GM13976 (cell line): ENCODE measurements at places on chromosomes 7 and 10.
A peak's percentile ranks its signal among the peaks of the same experiment; 100 is the strongest.

GRCh38 chr7:50397971-50398324 is 52.2 kb downstream of the FIGNL1 start:
- DNase-seq = no peak

DNA sequence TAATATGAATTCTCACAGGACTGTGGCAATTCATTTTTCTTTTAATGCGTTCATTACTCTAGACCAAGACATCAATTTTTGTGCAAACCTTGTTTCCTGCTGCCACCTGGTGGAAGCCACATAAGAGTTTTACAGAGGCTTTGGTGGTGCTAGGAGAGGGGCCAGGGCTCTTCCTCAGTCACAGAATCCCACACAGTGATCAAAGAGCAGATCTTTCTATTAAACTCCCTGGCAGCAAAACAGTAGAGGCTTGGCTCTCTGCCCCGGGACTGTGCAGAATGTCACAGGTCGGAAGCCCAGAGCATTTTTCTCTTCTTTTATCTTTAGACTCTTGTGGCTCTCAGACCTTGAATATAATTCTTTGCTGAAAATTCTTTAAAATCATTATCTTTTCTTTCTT is 506.4 kb upstream of the C7orf33 start:
- DNase-seq = no peak

GRCh38 chr7:50347693-50348092 is 43.2 kb downstream of the IKZF1 start:
- DNase-seq = no peak

DNA sequence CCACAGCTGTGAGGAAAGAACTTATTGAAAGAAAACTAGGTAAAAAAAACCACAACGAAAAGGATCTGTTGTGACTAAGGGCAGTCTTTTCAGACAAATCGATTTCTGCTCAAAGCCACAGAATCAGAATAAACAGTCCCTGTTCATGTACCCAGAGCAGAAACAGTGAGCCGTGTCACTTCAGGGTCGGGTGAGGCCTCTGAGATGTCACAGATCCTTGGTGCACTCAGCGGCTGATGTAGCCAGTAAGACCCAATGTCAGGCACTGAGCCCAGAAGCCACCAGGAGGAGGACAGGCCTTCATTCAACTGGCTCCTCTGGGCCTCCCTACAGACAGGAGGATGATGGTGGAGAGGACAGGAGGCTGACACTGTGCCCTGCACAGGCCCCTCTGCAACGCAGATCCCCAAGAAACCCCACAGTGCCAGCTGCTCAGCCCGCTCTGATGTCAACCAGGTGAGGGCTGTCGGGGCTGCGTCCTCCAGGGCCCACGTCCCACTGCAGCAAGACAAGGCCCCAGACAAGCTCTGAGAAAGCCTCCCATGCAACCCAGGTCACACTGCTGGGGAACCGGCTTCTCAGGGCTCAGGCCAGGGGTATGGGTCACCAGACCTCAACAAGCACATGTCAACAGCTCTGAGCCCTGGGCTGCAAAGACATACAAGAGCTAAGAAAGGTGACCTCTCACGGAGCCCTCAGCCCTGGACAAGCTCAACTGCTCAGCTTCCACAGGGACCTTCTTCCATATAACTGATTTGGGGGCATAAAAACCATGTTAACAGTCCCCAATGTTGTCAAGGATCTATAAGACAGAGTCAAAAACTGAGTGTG is 190.6 kb downstream of the PARD3 start:
- no peak for DNase-seq

DNA sequence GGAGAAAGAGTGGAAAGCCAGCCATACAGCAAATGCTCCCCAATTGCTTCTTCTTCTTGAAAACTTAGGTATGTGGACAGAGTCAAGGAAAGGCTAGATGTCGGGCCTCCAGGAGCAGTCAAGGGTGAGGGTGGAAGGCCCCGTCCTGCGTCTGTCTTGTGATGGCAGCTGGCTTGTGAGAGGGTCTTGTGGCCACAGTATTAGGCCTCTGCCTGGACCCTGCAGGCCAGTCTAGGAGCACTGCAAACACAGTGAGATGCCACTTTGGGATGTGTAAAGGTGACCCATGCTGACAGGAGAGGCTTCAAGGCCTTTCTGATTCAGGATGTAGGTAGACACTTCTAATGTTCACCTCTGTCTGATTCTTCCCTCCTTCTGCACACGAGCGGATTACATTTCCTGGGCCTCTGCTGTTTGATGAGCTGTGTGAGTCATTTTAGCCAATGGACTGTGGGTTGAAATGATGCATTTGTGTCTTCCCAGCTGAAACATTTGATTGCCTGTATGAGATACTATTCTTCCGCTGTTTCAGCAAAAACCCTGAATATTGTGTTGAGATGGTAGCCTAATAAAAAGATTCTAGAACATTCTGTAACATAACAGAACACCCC is 135.4 kb downstream of the EMX2 start:
- no peak for DNase-seq

GRCh38 chr7:130699686-130700085 is 13.3 kb upstream of the TSGA13 start:
- no peak for DNase-seq

DNA sequence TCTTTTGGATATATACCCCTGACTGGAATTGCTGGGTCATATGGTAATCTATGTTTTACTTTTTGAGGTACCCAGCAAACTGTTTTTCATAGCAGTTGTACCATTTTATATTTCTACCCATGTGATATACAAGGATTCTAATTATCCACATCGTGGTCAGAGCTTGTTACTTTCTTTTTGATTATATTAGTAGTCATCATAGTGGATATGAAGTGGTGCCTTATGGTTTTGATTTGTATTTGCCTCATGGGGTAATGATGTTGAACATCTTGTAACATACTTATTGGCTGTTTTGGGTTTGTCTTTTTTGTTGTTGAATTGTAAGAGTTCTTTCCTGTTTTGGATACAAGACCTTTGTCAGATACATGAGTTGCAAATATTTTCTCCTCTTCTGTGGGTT is 51.7 kb downstream of the MAPK8 start:
- no peak for DNase-seq

GRCh38 chr10:75548356-75548755 is 116.9 kb downstream of the LRMDA start:
- no peak for DNase-seq

GRCh38 chr7:84138411-84138810 is 56.2 kb downstream of the SEMA3A start:
- DNase-seq = no peak

DNA sequence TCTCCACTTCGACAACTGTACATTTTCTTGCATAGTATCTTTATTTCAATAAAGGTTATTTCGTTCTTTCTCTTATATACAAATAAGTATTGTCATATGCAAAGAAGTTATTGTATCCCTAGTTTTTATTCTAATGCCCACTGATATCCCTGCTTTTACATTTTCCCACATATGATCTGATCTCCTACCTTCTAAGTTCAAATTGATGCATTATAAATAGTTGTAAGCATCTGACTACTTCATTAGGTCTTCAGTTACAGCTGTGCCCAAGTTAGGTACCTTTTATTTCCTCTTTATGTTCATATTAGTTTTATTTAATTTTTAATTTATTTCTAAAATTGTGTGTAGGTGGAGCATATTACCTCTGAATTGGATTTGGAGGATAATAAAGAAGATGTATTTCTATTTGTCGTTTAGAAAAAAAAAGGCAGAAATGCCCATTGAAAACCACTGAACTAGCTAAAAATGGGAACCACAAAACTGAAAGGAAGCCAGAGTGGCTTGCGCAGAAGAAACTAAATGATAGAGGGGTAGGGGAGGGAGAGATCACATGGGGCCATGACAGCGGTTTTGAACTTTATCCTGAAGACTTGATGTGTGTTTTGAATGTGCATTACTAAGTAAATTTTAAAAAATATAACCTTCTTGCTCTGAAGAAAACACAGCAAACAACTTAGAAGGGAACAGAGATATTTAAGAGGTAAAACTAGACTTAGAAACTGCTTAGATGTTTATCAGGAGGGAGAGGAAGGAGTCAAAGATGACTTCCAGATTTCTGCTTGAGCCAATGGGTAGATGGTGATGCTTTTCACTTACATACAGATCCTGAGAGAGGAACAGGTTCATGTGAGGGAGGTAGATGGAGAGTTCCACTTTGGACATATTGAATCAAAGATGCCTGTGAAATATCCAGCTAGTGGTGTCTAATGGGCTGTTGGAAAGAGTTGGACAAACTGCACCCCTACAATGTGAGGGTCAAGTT is 9.3 kb upstream of the ZC3HAV1L start:
- DNase-seq = no peak

- no peak for DNase-seq
These were observed 849 bp downstream of the LRRN3 start for GRCh38 chr7:111091593-111092358.

- DNase-seq = no peak
These were observed 78.5 kb downstream of the CDCA7L start for GRCh38 chr7:21867226-21867625.

DNA sequence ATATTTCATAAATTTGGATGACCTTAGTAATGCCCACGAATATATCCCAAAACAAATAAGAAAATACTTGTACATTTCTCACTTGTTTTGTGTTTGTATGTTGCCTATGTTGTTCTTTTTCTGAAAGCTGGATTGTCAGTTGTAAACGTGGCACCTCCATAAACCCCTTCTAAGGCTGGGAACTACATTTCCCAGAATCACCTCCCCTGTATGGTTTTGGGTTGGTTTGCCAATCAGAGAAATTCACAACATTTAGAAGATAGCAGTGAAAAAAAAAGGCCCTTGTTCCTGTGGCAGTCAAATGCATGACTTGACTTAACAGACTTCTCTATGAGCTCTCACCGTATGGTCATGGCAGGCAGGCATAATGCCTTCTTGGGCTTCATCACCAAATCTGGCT is 676.3 kb upstream of the STEAP1 start:
- no peak for DNase-seq

GRCh38 chr7:45482451-45482850 is 91.7 kb upstream of the ADCY1 start:
- no peak for DNase-seq

DNA sequence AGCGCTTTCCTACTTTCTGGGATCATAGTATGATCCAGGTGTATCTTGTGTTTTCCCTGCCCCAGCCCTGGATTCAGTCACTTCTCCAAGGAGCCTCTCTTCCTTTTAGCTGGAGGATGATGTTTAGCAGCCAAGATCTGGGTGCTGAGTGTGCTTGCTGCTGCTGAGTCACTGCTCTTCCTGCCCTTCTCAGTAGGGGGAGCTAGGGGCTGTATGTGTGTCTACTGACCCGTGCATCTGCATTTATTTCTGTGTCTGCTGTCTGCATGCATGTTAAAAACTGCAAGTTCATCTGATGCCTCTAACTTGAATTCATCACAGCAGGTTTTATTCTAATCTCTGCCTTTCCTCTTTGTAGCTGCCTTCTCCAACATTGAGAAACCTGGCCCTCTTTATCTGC is 31.6 kb downstream of the MGMT start:
- no peak for DNase-seq

- no peak for DNase-seq
These were observed 22.8 kb downstream of the PWWP2B start for GRCh38 chr10:132419538-132420468.

GRCh38 chr7:73988197-73988596 is 39.8 kb upstream of the ELN start:
- DNase-seq = no peak

DNA sequence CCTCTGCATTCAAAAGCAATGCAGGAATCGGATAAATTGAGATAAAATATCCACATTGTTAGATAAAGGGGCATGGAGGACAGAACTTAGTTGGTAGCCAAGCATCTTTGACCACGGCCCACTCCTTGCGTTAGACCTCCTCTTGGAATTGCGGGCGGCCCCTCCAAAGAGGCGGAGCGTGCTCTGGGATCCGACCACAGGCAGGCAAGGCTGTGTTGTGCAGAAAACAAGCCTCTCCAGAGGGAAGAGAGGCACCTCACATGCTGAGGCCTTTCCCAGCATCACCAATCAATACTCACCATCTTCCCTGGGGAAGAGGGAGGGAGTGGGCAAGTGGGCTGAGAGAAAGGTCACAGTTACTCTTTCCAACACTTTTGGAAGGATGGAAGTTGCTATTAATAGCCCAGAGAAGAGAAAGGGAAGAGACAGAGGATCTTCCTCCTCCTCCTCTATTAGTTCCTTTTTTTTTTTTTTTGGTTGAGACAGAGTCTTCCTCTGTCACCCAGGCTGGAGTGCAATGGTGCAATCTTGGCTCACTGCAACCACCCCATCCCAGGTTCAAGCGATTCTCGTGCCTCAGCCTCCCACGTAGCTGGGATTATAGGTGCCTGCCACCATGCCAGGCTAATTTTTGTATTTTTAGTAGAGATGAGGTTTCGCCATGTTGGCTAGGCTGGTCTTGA is 49.7 kb upstream of the NRF1 start:
- no peak for DNase-seq

GRCh38 chr7:141023295-141023694 is 8.5 kb upstream of the MRPS33 start:
- DNase-seq = no peak

DNA sequence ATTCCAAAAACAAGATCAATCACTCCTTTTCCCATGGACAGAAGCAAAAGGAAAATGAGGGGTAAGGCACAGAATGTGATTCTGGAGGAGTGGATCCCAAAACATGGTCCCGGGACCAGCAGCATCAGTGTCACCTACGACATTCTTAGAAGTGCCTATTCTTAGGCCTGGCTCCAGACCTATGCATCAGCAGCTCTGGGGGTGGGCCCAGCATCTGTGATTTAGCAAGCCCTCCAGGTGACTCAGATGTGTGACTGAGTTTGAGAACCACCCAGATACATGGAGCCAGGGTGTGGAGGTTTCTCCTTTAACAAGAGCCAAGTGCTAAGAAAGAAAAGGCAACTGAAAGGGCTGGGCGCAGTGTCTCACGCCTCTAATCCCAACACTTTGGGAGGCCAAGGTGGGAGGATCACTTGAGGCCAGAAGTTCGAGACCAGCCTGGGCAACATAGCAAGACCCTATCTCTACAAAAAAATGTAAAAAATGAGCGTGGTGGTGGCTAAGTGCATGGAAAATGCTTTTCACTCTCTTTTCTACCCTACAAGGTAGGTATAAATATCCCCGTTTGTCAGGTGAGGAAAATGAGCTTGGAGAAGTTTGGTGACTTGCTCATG is 17.1 kb upstream of the ARPC1A start:
- DNase-seq = no peak

- DNase-seq = no peak
These were observed 309.2 kb upstream of the ZMIZ1 start for GRCh38 chr10:78759456-78760120.

- no peak for DNase-seq
These were observed 188.9 kb downstream of the ADAM12 start for GRCh38 chr10:126199221-126199998.

- no peak for DNase-seq
These were observed 157.4 kb downstream of the NXPH1 start for GRCh38 chr7:8590791-8591190.

- DNase-seq = no peak
These were observed 50.3 kb upstream of the CXCL12 start for GRCh38 chr10:44435196-44435595.

- peak; percentile 12 for DNase-seq
These were observed 1310.5 kb upstream of the CELF2 start for GRCh38 chr10:9707216-9707615.
